AG09309 (cell line): ENCODE measurements at places on chromosomes 6 and 20.

DNA sequence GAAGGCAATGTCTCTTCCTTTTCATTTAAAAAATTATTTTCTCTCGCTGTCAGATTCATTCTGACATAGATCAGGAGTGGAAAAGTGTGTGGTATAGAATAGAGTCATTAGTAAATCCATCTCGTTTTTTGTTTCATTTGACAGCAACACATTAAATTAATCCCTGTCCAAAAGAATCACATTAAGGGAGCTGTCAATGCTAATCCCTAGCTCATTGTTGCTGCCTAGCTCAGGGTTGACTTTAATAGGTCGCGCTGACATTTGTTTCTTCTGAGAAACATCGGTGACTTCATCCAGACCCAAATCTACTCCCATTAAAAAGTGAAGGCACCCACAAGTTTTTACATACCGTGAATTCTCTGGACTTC is 25.4 kb upstream of the MAP3K7 start:
- no peak for DNase-seq

GRCh38 chr20:4850960-4851359 is 129.3 kb downstream of the PRND start:
- DNase-seq = no peak

DNA sequence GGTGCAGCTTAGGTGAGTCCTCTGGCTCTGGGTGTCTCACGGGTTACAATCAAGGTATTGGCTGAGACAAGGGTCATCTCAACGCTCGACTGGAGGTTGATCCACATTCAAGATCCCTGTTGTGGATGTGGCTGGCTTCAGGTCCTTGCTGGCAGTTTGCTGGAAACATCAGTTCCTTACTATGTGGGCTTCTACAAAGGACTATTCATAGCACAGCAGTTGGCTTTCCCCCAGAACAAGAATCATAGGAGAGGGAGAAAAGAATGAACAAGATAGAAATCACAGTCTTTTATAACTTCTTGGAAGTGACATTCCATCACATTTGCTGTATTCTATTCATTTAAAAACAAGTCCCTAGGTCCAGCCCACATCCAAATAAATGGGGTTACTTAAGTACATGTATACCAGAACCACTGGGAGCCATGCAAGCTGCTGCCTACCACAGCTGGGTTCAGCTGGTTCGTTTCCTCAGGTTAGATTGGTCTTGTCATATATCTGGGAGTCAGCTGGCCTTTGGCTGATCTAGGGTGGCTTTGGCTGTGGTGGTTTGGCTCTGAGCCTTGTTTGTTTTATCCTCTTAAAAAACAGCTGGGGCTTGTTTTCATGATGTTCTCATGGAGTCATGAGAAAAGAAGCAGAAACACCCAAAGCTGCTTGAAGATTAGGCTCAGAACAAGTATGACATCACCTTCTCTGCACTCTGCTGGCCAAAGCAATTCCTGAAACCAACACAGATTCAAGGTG is 433.2 kb upstream of the SPTLC3 start:
- DNase-seq = no peak

GRCh38 chr6:34301408-34301807 is 52.6 kb upstream of the SMIM29 start:
- no peak for DNase-seq

GRCh38 chr6:128952902-128953301 is 70.0 kb downstream of the LAMA2 start:
- DNase-seq = no peak

DNA sequence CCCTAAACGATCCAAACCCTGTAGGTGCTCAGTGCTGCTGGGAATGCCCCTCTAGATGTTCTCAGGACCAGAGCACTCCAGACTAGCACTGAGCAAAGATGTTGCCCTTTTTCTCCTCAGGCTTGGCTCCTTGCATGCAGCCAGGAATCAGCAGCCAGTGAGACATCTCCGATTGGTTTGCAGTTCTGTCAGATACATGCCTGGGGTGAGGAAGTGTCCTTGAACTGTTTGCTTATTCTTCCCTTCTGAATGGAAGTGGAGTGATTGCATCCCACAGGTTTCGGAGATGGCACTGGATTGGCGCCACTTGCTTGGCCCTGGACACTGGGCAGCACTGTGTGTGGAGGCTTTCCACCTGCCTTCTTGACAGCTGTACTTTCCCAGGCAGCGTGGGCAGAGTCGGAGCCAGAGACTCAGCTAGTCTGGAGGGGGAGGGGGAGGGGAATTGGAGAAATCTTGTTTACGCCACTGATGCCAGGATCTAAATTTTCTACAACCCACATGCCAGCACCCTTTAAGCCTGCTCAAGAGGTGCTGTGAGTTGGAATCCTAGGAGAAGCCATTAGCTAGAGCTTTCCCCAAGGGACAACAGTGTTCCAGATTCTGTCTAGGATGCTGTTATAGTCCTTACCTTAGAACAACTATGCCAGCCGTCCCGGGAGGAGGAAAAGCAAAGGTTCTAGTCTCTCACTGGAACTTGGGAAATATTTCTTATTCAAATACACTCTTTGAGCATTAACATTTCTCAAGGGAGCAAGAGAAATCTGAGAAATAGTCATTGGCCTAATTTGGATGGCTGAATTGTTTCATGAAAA is 49.2 kb upstream of the SASH1 start:
- no peak for DNase-seq

DNA sequence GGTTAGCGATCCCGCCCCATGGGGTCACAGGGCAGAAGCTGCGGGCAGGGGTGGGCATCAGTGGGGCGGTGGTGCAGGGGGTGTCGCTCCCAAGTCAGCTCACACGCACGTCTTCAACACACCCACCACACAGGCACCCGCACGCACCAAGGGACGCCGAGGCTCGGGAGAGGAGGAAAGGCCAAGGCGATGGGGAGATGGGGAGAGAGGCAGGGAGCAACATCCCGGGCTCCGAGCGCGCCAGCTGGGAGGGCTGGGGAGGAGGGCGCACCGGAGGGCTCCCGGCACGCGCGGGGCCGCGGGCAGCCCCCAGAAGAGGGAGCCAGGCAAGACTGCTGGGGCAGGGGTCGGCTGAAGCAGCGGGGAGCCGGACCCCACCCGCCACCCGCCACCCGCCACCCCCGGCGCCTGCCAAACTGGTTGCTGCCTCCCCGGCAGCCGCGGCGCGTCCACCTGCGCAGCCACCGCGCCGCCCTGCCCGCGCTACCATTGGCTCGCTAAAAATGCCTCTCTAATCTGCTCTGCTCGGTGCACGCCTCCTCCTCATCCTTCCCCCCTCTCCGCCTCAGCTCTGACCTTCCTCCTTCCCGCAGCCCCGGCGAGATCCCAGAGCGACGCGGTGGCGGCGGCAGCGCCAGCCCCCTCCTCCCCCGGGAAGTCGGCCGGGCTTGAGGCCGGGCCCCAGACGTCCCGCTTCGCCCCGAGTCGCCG is at the start of gene PACSIN1:
Gene PACSIN1, plus strand, starts transcription at position 546 of the 711 bp plus-strand sequence. CDS start 60,230 bp downstream, outside the sequence.
- DNase-seq = no peak

- DNase-seq = no peak
Observed at GRCh38 chr6:4613381-4613780, 162.8 kb upstream of the CDYL start.

- no peak for DNase-seq
Observed at GRCh38 chr6:106894978-106895702, 79.4 kb downstream of the CD24 start.

DNA sequence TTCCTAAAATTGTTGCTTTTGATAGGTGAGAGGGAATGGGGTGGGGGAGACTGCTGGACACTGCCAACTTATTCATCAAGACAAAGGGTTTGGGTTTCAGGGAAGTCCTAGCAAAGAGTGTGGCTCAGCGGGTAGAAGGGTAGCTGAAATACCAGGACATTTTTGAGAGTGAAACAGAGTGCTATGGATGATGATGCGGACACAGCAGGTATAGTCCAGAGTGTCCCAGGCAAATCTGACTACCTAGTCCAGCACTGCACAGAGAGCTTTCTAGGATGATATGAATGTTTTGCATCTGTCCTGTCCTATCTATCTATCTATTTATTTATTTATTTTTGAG is 154.3 kb downstream of the BCAS1 start:
- no peak for DNase-seq

DNA sequence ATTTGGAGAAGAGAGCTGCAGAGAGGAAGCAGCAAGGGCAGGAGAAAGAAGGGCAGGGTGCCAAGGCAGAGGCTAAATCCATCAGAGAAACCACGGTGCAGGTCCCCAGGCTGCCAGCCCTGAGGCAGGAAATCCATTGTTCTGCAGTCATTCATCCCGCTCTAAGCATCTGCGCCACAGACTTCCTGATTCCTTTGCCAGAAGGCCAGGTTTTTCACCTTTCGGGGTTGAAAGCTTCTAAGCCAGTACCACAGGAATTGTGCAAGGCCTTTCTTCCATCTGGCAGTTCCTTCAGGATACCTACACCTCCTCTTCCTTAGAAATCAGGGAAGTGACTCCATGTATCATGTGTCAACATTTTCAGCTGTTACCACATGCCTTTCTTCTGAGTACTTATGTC is 45.6 kb downstream of the ADGRF5 start:
- no peak for DNase-seq

GRCh38 chr6:51266604-51267003 is 447.9 kb downstream of the TFAP2B start:
- no peak for DNase-seq

GRCh38 chr6:137836788-137837187 is 30.3 kb upstream of the TNFAIP3 start:
- DNase-seq = no peak

- DNase-seq = peak; percentile 1
Observed at GRCh38 chr6:104995989-104996617, 39.2 kb downstream of the LIN28B start.

GRCh38 chr6:144217264-144217663 is 66.9 kb downstream of the STX11 start:
- no peak for DNase-seq

DNA sequence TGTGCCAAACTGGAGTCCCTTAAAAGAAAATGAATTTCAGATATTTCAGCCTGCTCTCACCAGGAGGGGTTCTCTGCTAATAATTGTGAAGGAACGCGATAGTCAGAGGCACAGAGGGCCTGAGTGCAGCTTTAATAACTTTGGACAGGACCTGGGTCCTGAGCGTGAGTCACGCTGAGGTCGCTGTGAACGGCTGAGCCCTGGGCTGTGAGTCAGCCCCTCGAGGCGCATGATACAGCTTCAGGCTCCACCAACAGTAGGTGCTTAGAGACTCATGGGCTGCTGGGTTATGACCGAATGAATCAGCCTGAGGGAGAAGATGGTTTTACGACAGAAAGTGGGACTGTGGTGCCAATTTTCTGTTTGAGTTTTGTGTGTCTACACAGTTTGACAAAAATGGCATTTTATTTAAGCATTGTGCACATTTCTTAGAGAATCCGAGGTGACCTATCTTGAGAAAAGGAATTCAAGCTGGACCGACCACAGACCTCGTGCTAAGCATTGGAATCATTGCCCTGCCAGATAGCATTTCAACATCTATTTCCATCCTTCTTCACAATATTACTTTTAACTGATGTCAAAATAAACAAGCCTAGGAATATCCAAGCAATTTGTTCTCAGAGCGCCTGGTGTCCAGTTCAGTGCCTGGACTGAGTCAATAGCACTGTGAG is 183.0 kb downstream of the THBS2 start:
- peak; percentile 100 for DNase-seq

DNA sequence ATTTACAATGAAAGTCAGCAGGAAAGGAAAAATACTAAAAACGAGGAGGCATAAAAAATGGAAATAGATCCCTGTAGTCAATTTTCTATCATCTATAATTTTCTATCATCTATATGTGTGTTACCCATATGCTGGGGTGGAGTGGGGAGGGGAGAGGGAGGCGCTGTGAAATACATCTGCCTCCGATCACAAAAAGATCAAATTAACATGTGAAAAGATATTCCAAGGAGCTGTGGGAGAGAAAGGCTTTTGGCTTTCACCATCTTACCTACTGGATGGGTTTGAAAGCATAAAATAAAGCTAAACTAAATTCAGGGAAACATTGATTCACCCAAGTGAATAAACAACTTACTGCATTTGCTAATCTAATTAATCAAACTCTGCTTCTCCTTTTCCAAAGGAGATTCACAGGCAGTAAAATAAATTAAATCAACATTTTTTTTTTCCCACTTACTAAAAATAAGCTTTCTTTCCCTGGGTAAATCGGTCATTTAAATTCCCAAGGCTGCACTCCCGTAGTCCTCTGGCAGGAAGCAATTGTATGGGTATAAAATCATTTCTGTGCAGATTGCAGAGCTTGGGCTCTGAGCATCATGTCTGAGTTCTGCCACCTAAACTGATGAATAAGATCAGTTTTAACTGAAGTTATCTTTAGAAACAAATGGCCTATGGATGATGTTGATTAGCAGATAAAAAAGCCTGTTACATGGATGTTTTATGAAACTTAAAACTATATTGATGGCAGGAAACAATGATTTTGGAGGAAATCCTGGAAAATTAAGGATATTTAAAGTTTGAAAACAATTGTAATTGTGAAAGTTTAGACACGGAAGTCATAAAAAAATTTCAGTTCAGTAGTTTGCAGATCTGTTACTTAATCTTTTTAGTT is 147.9 kb downstream of the SOX4 start:
- DNase-seq = no peak

- DNase-seq = no peak
Observed at GRCh38 chr6:3571836-3572235, 115.0 kb upstream of the SLC22A23 start.

DNA sequence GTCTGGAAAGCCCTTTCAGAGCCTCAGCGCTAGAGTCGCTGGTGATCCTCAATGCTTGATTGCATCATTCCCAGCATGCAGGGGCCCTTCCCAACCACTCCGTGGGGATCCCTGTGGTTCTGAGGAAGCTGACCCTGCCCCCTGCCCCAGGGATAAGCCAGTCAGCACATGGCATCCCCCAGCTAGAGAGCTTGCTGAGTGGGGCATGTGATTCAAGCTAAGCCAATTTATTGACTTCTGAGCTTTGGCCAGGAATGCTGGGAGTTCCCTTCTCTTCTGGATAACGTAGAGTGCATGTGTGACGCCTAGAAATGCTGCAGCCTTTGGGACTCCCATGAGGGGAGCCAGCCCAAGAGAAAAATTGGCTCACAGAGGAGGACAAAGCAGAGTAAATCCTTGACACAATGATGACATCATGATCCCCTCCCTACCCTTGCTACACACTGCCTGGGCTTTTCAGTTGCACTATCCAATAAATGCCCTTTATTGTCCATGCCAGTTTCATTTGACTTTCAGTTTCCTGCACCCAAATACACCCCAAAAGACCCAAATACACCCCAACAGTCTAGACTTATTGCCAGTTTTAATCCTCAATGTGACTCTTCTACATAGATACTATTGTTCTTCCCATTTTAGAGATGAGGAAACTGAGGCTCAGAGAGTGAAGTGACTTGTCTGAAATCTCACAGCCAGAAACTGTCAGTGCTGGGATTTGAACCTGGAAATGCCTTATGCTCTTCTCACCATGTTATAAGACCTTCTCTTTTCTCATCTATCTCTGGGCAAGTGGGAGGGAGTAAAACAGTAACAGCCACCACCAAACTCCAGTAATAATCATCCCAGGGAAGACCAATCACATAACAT is 34.3 kb downstream of the KCNB1 start:
- DNase-seq = no peak
